ENCODE measurements at places on chromosomes 11 and 22.

- no peak for DNase-seq
Observed at GRCh38 chr11:124674571-124674970, 867 bp downstream of the SPA17 start.

DNA sequence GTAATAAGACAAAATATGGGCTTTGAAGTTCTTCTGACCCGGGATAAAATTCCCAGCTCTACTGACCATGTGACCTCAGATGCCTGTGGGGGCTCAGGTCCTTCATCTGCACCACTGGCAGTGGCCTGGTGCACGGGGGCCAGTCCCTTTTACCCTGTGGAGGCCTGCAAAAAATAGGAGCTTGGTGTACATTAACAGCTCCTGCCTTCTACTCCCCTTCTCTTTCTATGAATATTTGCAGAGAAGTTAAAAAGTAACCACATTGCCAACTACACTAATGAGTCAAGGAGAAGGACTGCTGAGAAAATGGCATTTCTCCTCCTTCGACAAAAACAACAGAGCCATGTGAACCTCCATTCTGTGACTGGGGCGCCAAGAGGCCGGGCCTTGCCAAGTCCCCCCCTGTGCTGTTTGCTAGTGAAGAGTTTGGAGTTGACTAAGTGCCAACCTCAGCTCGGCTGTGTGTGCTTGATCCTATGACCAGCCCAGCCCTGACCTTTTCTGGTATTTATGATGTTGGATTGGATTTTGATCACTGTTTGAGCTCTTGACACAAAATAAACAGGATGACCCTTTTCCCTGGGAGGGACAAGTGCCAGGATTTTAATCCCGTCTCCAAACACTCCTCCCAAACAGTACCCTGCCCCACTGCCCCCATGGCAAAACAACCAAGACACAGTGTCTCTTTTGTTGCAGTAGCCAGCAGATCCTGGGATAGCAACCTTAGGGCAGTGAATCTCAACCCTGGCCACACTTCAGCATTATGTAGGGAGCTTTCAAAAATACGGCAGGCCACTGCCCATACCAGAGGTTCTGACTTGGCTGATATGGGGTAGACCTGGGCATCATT is 380.1 kb downstream of the LARGE1 start:
- DNase-seq: no peak

DNA sequence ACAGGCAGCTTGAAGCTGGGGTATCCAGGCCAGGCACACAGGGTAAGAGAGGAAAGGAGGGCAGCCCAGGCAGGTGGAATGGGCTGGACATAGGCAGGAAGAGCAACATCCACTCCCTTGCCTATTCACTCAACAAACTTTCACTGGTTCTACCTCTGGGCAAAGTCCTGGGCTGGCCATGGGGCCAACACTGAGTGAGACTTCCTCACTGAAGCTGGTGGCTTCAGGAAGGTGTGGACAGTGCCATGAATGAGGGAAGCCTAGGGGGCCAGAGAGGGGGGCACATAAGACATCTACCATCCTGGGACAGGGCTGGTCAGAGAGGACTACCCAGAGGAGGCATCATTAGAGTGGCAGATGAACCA is 44.9 kb upstream of the TCF20 start:
- no peak for DNase-seq

GRCh38 chr11:26937386-26937785 is 56.5 kb upstream of the FIBIN start:
- no peak for DNase-seq

- no peak for DNase-seq
Observed at GRCh38 chr22:39410264-39410663, 10.7 kb downstream of the TAB1 start.

- no peak for DNase-seq
Observed at GRCh38 chr22:44862981-44863860, 110.8 kb downstream of the ARHGAP8 start.

- no peak for DNase-seq
Observed at GRCh38 chr11:119991669-119992068, 146.2 kb downstream of the TRIM29 start.

- peak; percentile 99 for DNase-seq
Observed at GRCh38 chr11:59668950-59669610, at the start of gene PATL1. TSS of gene PATL1 (minus strand) at chr11:59669037. CDS start at chr11:59668895, 142 bp downstream.

DNA sequence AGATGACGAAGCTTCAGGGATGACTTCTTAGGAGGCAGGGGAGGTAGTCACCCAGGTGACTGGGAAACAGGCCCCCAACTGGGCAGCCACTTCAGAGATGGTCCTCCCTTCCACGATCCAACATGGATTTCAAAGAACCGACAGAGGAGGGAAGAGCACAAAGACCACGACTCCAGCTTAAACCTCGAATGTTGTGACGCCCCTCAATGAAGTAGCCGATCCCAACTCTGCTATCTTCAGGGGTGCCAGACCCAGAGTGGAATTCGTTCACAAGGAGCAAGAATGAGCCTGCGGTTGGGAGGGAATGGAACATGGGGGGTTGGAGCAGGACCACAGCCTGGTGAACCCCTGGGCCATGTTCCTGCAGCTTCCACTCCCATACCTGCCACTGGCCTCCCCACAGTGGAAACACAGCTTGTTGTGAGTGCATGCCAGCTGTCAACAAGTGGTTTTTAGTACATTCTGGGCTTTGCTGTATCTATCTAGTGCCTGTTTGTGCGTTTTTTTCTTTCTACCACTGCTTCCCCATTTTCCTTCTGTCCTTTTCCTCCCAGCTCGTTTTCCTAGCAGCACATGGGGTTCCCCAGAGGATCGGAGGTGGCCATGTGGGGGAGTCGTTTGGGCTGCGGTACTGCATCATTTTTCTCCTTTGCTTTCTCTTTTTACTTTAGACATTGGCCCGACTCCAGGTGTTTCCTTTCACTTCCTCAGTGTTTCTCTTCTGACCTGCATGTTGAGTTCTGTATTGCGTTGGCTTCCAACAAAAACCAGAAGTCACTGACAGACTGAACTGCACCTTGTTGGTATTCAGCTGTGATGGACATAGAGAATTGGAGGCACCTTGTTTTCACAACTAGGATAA is 65.8 kb downstream of the MORC2 start:
- DNase-seq: no peak

GRCh38 chr22:32846780-32847491 is 45.4 kb downstream of the TIMP3 start:
- no peak for DNase-seq

GRCh38 chr11:76214968-76215548 is 8.8 kb upstream of the WNT11 start:
- DNase-seq: no peak

- no peak for DNase-seq
Observed at GRCh38 chr11:15212876-15213275, 98.2 kb downstream of the INSC start.

DNA sequence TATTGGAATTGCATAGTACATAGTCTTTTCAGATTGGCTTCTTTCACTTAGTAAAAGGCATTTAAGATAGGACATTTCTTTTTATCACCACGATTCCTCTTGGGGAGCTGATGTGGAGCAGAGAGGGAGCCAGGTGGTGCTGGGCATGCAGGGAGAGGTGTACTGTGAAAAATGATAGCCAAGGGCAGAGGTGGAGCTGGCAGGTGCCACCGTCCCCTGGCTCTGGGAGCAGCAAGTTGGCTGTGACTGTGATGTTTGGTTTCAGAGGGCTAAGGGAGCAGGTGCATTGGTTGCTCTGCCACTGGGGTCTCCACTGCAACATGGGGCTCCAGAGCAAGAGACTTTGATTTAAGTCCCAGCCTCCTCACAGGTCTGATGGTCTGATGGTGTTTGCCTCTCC is 16.5 kb downstream of the SGSM1 start:
- no peak for DNase-seq

GRCh38 chr22:37358386-37358785 is 68.9 kb downstream of the ELFN2 start:
- DNase-seq: no peak

DNA sequence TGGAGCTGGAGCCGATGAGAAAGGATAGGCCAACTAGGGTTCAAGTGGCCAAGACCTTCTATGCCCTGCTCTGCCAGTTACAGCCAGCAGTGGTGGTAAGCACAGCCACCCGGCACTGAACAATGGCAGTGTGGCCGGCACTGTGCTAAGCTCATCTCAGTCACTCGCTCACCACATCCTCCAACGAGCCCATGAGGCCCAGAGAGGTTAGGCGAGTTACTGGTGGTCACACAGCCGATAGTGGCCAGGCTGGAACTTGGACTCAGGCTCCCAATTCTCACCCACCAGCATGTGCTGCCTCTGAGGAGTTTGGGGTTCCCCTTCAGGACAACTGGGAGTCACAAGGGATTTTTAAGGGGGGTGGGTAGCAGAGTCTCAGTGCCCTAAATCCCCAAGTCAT is 66.4 kb downstream of the IGLL1 start:
- DNase-seq: no peak

GRCh38 chr11:33438301-33438700 is 181.1 kb downstream of the HIPK3 start:
- no peak for DNase-seq

- DNase-seq: no peak
Observed at GRCh38 chr11:3219281-3219892, 774 bp upstream of the MRGPRG start.

GRCh38 chr11:87926250-87926970 is 248.8 kb downstream of the RAB38 start:
- DNase-seq: no peak

DNA sequence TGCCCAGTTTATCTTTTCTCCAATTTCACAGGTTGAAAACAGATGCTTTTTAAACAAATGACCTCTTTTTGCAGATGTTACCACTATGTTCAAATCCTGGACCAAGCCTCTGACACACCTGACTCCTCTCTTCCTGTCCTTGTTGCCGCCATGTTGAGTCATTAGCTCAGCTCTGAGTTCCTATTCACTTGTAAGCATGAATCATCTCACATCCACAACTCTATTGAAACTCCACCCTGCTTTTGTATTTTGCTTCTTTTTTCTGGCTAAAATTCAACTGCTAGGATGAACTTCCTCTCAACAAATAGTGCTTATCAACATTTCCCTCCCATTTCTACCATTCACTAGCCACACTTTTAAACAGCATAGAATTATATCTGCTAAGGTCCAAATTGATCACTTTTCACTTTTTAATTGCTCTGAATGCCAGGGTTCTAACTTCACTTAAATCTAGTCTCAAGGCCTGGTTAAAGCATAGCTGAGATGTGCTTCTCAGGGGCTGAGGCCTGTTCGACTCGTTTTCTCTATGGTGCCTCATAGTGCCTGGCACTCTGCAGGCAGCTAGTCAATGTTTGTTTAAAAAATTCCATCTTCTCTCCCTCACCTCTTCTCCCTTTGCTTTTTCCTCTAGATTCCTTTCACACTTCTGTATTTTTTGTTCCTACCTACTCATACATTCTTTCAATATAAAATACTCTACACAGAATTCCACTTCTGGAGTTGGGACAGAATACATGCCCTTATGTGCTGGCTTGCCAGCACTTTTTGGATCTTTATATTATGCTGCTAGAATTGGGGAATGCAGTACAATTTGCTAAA is 3.9 kb downstream of the JOSD1 start:
- DNase-seq: peak; percentile 32

DNA sequence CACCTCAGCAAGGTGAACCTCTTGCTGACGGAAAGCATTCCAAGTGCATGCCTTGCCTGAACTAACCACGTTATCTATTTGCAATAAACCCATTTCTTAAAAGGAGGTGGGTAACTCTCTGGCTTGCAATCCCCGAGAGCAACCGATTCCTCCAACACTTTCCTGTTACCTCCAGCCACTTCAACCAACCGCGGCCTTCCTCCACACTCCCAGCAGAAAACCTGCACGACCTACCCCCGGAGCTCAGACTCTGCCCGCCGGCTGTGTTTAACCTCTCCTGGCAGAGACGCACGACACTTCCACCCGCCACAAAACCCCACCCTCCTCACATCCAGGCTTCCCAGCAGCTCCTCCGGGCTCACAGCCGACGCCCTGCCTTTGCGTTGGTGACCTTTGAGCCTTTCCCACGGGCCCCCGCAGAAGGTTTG is 708 bp downstream of the SCO2 start:
- no peak for DNase-seq

GRCh38 chr11:60706931-60707330 is 7.5 kb downstream of the MS4A8 start:
- DNase-seq: no peak

GRCh38 chr11:126638648-126639047 is 283.2 kb downstream of the ST3GAL4 start:
- no peak for DNase-seq

- DNase-seq: no peak
Observed at GRCh38 chr22:47124961-47125360, 362.5 kb downstream of the TBC1D22A start.

GRCh38 chr22:30267382-30268302 is 991 bp upstream of the OSM start:
- DNase-seq: peak; percentile 71

DNA sequence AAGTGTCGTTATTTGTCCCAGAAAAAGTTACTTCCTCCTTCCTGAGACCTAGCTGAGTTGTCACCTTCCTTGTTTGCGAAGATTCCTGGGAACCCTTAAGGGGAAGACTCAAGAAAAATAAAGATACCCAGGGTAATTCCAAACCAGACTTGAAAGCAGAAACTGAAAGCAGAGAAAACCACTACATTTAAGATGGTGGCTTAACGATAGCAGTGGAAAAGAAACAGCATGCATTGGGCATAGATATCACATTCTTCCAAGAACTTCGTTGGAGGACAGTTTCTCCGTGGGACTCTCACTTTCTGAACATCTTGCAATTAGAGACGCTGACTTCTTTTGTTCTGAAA is 89.1 kb downstream of the FAM76B start:
- DNase-seq: peak; percentile 50

DNA sequence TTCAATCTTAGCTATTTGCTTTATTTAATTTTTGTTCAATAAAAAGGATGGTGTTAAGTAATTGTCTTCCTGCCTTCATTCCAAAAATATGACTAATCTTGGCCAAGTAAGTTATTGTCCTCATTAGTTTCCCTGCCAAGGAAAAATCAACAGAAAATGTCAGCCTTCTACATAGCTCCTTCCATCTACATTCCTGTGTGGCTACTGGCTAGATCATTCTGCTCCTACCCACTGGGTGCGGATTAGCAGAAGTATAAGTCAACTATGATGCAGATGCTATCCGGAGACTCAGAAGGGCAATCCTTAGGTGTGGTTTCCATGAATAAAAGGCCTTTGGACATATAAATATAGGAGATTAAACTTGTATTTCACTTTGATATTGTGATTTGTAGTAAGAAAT is 154.4 kb downstream of the SBF2 start:
- no peak for DNase-seq
